ENCODE measurements at places on chromosomes 12 and 14.

DNA sequence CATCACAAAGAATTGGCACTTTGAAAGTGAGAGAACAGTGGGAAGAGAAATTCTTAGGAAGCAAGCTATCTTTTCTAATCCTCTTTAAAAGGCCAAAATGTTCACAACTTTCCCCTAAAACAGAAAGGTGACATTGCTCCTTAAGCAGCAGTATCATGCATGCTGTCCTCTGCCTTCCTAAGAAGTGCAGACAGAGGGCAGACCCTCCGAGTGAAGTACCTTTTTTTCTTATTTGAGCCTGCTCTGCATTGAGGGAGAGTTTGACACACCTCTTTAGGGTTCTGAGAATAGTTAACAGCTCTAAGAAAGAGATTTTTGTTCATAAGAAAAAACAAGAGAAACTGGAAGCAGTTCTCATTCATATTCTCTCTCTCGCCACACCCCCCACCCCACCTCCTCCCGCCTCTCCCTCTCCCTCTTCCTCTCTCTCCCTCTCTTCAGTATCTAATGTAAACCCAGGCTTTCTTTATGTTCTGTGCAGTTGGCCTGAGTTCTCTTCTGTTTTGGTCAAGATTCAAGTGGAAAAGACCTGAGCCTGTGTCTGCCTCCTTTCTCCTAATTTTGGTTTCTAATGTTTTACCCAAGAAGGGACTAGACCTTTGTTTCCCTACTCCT, 709.1 kb downstream of the DIO2 start:
- DNase-seq = no peak

GRCh38 chr12:66449531-66449930, 147.2 kb downstream of the HELB start:
- DNase-seq = no peak

DNA sequence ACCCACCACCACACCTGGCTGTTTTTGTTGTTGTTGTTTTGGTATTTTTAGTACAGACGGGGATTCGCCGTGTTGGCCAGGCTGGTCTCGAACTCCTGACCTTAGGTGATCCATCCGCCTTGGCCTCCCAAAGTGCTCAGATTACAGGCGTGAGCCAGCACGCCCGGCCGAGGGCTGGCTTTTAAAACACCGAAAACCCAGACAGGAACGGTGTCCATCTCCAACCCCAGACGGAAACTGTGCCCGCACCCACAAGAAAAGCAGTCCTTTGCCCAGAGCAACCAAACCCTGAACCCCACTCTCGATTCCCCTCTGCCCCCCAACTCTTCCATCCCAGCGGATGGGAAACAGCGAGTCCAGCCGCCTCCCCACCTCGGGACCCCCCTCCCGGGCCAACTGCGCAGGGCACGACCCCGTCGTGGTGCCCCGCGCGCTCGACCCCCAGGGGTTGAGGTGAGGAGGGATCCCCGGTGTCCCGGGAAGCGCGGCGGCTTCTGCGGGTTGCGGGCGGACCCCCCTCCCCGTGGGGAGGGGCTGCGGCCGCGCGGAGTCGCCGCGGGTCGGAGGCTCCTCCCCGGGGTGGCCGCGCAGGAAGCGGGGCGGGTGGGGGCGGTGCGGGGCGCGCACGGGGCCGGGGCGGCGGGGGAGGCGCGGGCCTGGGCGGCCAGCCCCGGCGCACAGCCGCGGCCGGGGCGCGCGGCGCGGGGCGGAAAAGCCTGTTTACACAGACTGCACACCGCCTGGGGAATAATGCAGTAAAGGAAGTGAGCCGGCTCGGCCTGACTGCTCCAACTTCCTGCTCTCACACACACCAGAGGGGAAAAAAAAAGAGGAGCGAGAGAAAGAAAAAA, at the start of gene ELK3:
ELK3 (plus strand) TSS at position 651 of the 851 bp plus-strand sequence.
- DNase-seq = peak; percentile 78

- DNase-seq = no peak
Observed at GRCh38 chr14:59961518-59962062, 41.6 kb downstream of the LRRC9 start.

- peak; percentile 39 for DNase-seq
Observed at GRCh38 chr12:25382311-25383106, 131.8 kb upstream of the KRAS start.

- peak; percentile 58 for DNase-seq
Observed at GRCh38 chr12:6768990-6769389, 2.8 kb downstream of the PTMS start.

DNA sequence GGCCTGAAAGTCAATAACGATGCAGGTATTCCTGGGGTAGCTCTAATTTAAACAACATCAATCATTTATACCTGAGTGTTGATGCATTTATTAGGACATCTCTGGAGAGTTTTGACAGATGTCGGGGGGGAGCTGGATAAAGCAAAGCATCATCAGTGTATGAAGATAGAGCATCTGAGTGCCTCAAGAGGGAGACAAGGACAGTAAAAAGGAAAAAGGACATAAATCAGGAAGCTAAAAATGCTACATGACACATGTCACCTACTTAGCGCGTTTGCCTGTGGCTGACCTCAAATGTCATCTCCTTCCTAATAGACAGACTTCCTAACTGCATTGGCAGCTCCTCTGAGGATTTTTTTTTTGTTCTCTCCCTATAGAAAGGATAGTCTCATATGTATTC, 259.5 kb upstream of the PKP2 start:
- no peak for DNase-seq

DNA sequence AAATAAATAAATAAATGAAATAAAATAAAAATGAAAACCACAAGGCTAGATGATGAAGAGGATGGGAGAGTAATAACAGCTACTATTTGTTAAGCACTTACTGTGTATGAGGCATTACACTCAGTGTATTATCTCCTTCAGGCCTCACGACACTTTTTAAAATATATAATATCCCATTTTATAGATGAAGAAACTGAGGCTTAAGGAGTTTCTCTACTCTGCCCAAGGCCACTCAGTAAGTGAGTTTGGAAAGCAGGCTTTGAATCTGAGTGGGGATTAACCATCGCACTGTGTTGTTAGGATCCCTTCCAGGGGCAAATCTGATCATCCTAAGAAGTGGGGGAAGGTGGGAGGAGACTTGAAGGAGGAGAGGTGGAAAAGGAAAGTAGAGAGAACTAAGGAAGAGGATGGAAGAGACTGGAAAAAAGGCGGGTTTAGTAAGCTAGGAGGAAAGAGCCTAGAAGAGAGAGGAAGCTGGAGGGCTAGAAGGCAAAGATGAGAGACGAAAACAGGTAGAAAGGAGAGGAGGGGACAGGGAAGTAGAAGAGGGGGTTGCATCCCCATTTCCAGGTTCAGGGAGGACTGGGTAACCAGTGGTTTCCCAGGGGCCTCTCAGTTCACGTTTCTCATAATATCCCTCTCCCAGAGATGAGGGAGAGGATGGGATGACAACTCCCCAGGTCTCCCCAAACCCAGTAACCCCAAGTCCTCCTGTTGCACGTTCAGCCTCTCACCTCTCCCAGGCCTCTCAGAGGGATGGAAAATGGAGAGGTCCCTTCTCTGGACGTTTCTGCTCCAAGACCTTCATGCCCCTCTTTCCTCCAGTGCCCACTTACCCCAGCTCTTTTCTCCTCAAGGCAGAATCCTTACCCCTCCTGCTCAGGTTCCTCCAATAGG, 1.7 kb downstream of the STAT6 start:
- no peak for DNase-seq

- DNase-seq = no peak
Observed at GRCh38 chr12:67705394-67706370, 57.1 kb downstream of the DYRK2 start.

DNA sequence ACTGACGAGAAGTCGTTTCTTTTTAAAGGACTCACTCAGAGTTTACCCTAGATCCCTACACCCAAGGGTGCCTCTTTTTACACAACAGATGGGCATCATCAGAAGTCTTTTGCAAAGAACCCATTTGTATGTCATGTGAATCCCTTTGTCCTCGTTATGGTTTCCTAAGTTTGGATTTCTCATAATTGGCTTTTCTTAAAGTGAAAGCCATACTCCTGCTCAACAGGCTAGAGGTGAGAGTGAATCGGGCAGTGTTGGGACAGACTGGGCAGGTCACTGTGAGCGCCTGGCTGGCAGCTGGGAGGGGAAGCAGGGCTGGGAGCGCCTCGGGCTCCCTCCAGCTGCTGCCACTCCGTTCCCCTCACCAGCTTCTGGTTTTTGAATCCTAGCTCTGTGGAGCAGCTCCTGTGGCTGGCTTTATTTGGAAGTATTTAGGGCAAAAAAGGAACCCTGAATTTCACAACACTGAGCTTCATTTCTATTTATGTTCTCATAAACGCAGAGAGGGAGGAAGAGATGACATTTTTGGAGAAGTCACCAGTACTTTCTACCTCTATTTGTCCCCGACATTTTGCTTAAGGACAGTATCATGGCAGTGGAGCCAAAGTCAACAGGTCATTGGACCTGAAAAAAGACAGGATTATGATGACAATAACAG, 63.8 kb upstream of the ACTN1 start:
- DNase-seq = peak; percentile 49

All from transverse colon (tissue), 4 donors.